Left renal pelvis (tissue), 4 donors: ENCODE measurements at places on chromosomes 4 and X. TPM values are rescaled to one million over a fixed set of nuclear protein-coding genes. Genes with fewer than 3 reads are reported as not detected.

GRCh38 chrX:39819921-39820849 is 277.6 kb downstream of the BCOR start:
- DNase-seq = no peak

DNA sequence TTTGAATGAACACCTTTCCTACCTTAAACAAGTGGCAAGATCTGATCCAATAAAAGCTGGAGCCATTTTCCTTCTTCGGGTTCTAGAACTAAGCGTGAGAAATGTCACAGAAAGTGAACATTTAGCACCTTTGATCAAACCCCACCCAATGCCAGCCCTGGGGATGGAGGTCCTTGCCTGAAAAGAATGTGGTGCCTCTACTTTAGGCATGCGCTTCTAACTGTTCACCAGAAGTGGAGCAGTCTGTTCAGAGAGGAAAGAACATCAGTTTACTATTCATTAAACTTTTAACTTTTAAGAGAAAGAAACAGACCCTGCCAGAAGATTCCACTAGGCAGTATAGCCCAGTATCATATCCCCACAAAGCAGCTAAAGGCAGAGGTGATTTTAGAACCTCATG is 75.9 kb downstream of the INTS12 start:
- DNase-seq = no peak

DNA sequence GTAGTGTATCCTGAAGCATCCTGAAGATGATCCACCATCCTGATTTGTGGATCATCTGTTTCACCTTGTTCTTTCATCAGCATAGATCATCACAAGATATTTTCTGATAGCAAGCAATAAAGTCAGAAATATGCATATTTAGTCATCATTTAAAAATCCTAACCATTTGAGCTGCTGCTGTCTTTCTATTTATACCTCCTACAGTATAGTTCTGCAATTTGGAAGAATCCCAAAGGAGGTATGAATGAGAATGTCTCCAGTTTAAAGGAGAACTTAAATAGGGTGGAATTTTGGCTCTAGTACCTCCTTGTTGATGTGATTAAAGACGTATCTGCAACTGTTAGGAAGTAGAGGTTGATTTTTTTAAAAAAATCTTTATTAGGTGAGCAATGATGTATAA is 7.6 kb downstream of the SLC25A14 start:
- no peak for DNase-seq

GRCh38 chr4:81471298-81471587 is 464 bp downstream of the RASGEF1B start:
- no peak for DNase-seq

- no peak for DNase-seq
Observed at GRCh38 chrX:8868906-8869305, 67.7 kb upstream of the FAM9A start.

- DNase-seq = no peak
Observed at GRCh38 chr4:26724534-26724933, 136.1 kb upstream of the STIM2 start.

DNA sequence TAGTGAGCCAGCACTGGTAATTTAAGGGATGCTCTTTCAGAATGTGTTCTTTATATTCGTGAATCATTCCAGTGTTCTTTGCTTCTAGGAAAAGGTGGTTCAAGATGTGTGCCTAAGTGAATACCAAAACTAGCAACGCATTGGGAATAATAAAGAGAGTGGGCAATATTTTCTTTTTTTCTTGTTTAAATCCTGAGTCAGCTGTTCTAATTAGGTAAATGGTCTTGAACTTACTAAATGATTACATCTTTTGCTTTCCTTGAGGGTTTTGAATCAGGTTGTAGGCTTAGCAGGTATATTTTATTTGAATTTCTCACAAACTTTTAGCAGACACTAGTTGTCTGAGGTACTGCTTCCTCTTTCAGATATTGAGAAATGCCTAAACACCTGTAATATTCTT is 29.5 kb downstream of the ENPEP start:
- DNase-seq = no peak

- DNase-seq = no peak
Observed at GRCh38 chr4:106671716-106672115, 303.1 kb upstream of the GIMD1 start.

DNA sequence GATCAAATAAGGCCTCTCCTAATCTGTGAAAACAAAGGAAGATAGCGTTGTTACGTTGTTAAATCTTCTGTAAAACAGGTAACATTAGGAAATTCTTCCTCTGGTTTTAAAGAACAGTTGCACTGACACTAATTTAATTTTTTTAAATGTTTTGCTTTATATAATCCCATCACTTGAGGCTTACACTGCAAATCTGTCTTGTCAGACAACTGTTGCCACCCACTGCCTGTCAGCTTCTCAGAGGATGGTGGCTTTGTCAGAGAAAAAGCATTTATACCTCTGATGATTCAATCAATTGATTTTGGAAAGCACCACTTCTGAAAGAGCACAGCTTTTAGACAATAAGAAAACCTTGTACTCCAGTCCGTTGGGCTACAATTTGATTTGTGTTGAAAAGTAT is 799.1 kb downstream of the FSTL5 start:
- no peak for DNase-seq

DNA sequence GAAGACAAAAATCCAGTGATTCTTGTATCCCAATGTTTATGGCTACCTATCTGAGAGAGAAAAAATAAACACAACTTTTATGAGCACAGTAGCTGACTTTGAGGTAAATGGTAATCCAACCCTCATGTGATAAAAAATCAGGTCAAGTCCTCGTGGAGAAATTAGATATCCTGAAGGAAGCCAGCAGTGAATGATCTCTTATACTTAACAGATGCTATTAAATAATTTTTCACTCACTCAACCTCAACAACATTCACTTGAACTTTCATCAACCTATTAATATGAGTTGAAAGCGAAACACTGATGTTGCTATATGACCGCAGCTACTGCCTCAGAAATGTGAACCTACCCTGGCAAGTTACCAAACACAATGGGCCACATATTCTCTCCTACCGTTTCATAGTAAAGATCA is 105.4 kb downstream of the GPC3 start:
- no peak for DNase-seq

- no peak for DNase-seq
Observed at GRCh38 chr4:14829795-14830194, 172.5 kb upstream of the CPEB2 start.

DNA sequence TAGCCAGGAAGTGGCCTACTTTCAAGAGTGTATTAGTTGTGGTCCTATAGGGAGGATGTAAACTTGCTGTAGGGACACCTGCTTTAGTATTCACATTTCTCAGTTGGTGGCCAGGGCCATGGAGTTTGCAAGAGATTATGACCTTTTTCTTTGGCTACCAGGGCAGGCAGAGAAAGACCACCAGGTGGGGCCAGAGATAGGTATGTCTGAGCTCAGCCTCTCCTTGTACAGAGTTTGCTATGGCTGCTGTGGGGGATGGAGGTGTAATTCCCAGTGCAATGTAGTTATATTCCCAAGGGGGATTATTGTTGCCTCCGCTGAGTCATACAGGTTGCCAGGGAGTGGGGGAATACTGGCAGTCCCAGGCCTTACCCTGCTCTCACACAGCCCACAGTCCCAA is 26.3 kb upstream of the DACH2 start:
- no peak for DNase-seq

- DNase-seq = no peak
Observed at GRCh38 chr4:82775243-82775642, 23.4 kb downstream of the SCD5 start.

DNA sequence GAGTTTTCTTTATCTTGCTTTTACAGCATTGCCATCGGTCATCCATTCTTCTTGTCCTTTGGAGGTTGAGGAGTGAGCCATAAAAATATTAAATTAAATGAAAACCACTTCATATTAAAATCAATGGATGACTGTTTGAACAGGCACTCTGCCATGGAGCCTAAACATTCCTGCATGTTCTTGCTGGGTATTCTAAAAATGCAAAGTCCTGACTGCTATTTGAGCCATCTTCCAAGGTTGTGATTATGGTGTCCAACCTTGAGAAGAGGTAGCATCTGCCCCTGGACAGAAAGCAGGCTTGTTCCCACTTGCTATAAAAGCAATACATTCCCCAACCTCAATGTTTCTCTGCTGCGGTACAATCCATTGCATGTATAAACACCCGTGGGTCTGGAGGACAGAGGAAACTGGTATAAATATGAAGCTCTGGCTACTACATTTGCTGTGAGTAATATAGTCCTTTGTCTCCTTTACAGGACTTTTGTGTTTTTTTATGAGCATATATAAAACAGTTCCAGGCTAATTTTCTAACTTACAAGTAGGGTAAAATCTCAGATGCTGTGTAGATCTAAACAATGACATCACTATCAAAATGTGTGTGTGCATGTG is 70.9 kb upstream of the FAT4 start:
- DNase-seq = no peak

GRCh38 chrX:82031250-82031649 is 829.3 kb downstream of the SH3BGRL start:
- no peak for DNase-seq

DNA sequence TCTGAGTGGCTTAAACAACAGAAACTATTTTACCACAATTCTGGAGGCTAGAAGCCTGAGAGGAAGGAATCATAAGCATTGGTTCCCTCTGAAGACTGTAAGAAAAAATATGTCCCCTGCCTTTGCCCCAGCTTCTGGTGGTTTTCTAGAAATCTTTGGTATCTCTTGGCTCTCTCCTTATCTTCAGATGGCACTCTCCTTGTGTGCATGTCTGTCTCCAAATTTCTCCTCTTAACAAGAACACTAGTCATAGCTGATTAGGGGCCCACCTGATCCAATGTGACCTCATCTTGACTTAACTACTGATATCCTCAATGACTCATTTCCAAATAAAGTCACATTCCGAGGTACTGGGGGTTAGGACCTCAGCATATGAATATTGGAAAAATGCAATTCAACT is 635.0 kb upstream of the NR3C2 start:
- no peak for DNase-seq

Gene CXCR3
- 0.19 TPM for polyA plus RNA-seq

Gene TLR7
- polyA plus RNA-seq = 0.45 TPM

Gene SSX2
- polyA plus RNA-seq = not detected

Gene CFP
- 2.2 TPM for polyA plus RNA-seq

Gene PALLD
- polyA plus RNA-seq = 252 TPM

Gene TEC
- 3.3 TPM for polyA plus RNA-seq

Gene F8A2
- not detected for polyA plus RNA-seq
